ENCODE measurements at places on chromosomes 12 and 14. TPM values are rescaled to one million over a fixed set of nuclear protein-coding genes. Genes with fewer than 3 reads are reported as not detected.

The GPRC5A gene
- total RNA-seq, result 1.6 TPM

The SYNE3 gene
- total RNA-seq, result 27.6 TPM

The TPH2 gene
- not detected for total RNA-seq

The SLC5A8 gene
- not detected for total RNA-seq

The ASPG gene
- total RNA-seq, result 0.10 TPM

The SYNJ2BP gene
- total RNA-seq, result 7.3 TPM

The SIX4 gene
- 0.10 TPM for total RNA-seq

The OLR1 gene
- total RNA-seq, result 104 TPM

The HPD gene
- not detected for total RNA-seq

The NKX2-1 gene
- not detected for total RNA-seq

Measured in mononuclear cell (primary cell).